ENCODE measurements at places on chromosomes 13 and 19.

DNA sequence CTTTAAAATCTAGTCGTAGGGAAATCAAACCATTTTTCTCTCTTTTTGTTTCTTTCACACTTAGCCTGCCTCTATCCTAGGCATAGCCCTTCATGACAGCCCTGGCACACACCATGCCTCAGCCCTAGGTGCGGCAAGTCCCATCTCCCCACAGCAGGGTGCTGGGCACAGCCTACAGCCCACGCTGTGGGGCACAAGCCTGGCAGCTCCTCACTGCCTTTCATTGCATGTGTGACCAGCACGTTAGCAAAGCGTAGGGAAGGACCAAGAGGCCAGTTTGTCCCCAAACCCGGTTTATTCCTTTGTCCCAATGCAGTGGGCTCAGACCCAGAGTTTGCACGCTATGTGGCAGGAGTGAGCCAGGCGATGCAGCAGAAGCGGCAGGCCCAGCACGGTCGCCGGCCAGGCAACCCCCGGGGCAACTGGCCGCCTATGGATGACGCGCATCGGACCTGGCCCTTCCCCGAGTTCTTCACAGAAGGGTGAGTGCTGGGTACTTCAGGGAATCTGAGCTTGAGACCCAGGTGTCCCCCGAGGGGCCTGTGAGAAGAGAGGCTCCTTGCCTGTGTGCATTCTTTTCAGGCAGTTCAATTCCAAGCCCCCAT, 17.3 kb upstream of the GPI start:
- no peaks in the 10 kb centered on the region for H3K4me1 ChIP-seq
- H3K27ac ChIP-seq = no peak overlapping the region
- DNase-seq = no peak

DNA sequence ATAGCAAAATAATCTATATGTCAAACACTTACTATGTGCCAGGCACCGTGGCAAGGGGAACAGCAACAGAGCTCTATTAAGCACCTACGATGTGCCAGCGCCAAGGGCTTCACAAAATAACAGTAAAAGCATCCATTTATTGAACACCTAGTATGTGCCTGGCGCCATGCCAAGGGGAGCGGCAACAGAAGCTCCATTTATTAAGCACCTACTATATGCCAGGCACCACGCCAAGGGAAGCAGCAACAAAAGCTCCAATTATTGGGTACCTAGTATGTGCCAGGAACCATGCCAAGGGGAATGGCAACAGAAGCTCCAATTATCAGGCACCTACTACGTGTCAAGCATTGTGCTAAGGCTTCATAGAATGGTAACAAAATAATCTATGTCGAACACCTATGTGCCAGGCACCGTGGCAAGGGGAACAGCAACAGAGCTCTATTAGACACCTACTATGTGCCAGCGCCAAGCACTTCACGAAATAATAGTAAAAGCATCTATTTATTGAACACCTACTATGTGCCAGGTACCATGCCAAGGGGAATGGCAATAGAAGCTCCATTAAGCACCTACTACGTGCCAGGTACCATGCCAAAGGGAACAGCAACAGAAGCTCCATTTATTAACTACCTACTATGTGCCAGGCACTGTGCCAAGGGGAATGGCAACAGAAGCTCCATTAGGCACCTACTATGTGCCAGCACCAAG, 107.7 kb downstream of the PTPRS start:
- H3K27ac ChIP-seq = no peak overlapping the region
- H3K4me1 ChIP-seq = no peaks in the 10 kb centered on the region
- no peak overlapping the region for H3K4me3 ChIP-seq

DNA sequence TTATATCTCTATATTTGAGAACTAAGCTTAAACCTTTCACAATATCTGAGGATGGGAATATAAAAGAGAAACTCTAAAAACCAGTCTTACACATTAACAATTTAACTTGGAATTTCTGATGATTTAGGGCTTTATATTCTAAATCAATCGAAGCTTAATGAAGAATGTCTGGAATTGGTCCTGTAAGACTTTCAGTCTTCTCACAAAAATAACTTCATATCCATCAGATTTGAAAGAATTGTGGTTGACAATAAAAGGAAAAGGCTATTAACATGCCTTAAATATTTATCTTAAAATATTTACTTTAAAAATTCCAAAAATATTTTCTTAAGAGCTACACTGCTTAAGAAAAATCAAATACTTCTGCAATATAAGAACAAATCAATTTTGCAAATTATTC, 27.3 kb downstream of the MYCBP2 start:
- DNase-seq = no peak
- H3K27ac ChIP-seq = no peak overlapping the region
- H3K4me1 ChIP-seq = peaks cover 15% of the 10 kb centered on the region

DNA sequence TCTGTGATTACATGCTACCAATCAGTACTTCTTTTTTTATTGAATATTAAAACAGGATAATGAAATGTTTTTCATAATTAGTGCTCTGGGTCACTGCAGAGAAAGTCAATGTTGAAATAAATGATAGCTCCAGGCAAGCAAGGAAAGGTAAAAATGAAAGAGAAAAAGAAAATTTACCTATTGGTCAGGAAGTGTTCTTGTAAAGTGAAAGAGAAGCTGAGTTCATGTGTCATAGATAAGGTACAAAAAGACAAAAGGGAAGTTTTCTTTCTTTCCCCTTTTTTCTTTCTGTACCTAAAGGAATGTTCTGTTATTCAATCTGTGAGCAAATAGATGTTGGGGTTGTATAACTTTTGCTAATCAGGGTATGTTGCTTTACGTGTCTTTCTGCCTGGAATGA, 197.0 kb downstream of the PCDH9 start:
- no peaks in the 10 kb centered on the region for H3K27me3 ChIP-seq
- H3K4me1 ChIP-seq = no peaks in the 10 kb centered on the region
- no peaks in the 10 kb centered on the region for H3K36me3 ChIP-seq
- no peak overlapping the region for H3K27ac ChIP-seq

- H3K27ac ChIP-seq = no peak overlapping the region
- H3K4me1 ChIP-seq = no peaks in the 10 kb centered on the region
- H3K36me3 ChIP-seq = no peaks in the 10 kb centered on the region
- H3K4me3 ChIP-seq = no peak overlapping the region
- H3K27me3 ChIP-seq = no peaks in the 10 kb centered on the region
Observed at GRCh38 chr19:51754770-51755169, 3.1 kb upstream of the FPR1 start.

DNA sequence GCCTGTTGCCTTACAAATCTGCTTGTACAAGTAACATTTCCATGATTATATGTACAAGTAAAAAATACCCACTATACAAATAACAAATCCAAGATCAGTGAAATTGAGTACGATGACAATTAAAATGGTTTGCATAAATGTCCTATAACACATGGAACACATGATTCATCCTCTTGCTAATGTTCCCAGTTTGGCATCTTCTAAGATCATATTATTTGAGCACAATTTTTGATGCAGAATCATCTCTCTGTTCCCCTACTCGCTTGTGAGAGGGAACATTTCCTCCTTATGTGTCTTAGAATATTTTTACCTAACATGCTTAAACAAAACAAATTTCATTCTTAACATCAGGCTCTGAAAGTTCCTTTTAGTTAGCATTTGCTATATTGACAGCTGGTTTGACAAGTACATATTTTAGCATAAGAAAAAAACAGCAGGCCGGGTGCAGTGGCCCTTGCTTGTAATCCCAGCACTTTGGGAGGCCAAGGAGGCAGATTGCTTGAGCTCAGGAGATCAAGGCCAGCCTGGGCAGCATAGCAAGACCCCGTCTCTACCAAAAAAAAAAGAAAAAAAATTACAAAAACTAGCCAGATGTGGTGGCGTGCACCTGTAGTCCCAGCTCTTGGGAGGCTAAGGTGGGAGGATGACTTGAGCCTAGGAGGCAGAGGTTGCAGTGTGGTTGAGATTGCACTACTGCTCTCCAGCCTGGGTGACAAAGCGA, 14.2 kb downstream of the ZNF331 start:
- H3K27ac ChIP-seq = no peak overlapping the region
- H3K36me3 ChIP-seq = no peaks in the 10 kb centered on the region
- H3K4me1 ChIP-seq = peaks cover 11% of the 10 kb centered on the region
- no peak for DNase-seq
- H3K4me3 ChIP-seq = no peak overlapping the region
- no peaks in the 10 kb centered on the region for H3K27me3 ChIP-seq

- peaks cover 23% of the 10 kb centered on the region for H3K4me1 ChIP-seq
- peak overlapping the region; percentile 83 for H3K4me3 ChIP-seq
- peaks cover 13% of the 10 kb centered on the region for H3K36me3 ChIP-seq
- no peak overlapping the region for H3K27ac ChIP-seq
Observed at GRCh38 chr19:44499559-44499958, 763 bp downstream of the ZNF180 start.

Data from body of pancreas (tissue), 4 donors.